ENCODE measurements at places on chromosomes 13 and 19.

- no peak for DNase-seq
Measured at GRCh38 chr19:1521636-1522035, 2.2 kb upstream of the PLK5 start.

DNA sequence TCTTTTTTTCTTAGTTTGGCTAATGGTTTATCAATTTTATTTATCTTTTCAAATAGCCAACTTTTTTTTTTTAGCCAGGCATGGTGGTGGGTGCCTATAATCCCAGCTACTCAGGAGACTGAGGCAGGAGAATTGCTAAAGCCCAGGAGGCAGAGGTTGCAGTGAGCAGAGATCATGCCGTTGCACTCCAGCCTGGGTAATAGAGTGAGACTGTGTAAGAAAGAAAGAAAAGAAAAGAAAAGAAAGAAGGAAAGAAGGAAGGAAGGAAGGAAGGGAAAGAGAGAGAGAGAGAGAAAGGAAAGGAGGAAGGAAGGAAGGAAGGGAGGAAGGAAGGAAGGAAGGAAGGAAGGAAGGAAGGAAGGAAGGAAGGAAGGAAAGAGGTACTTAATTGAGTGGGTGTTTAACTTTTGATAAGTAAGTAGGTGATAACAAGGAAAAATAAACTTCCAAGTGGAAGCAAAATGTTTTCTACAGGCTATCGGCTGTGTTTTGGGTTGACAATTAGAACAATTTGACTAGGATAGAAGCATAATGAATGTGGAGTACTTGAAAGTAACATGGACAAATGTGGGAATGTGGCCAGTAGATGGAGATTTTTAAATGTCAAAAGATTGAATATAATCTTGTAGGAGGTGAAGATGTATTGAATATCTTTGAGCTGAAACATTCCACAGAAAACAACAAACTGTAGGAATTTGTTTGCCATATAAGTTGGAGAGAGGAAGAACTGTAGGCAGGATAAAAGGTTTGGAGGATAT, 62.8 kb upstream of the MYO16 start:
- no peak for DNase-seq

- DNase-seq, result no peak
Measured at GRCh38 chr19:55986487-55986886, at the start of gene NLRP5. Gene NLRP5, plus strand, starts transcription at chr19:55986775.

GRCh38 chr13:72246396-72246795, 379.4 kb upstream of the DACH1 start:
- no peak for DNase-seq

DNA sequence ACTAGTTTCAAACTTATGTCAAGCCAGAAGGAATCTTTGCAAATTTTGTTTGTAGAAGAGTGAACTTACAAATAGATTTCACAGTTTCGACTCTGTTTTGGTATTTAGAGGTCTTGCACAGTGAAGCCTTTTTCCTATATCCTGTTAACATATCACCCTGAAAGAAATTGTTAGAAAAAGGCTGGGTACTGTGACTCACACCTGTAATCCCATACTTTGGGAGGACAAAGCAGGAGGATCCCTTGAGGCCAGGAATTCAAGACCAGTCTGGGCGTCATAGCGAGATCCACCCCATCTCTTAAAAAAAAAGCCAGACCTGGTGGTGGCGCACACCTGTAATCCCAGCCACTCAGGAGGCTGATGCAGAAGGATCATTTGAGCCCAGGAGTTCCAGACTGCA, 224.0 kb downstream of the GGACT start:
- no peak for DNase-seq

- no peak for DNase-seq
Measured at GRCh38 chr13:74860789-74861188, 621.2 kb downstream of the TBC1D4 start.

GRCh38 chr13:46632176-46632575, 79.2 kb downstream of the LRCH1 start:
- no peak for DNase-seq

GRCh38 chr13:73935991-73936390, 198.2 kb downstream of the KLF12 start:
- no peak for DNase-seq
